Activated naive CD4-positive, alpha-beta T cell (primary cell): ENCODE measurements at places on chromosomes 7 and 10.

- DNase-seq: no peak
Measured at GRCh38 chr10:25104441-25104840, 70.4 kb upstream of the GPR158 start.

GRCh38 chr7:46753662-46754061, 828.2 kb downstream of the TNS3 start:
- DNase-seq: no peak

DNA sequence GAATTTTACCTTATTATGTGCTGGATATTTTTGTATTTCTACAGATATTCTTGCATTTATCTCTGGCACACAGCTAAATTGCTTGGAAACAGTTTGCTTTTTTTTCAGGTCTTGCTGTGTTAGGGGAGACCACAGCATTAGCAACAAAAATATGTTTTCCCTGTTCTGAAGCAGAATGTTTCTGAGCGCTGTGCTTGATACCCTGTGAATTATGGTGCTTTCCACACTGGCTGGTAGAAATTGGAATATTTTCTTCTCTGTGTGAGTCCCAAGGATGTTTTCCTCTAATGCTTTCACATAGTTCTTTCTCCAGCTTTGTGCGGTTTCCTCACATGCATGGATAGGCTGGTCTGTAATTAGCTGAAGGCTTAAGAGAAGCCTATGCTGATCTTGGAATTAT, 651.6 kb upstream of the IGFBP3 start:
- DNase-seq: no peak

DNA sequence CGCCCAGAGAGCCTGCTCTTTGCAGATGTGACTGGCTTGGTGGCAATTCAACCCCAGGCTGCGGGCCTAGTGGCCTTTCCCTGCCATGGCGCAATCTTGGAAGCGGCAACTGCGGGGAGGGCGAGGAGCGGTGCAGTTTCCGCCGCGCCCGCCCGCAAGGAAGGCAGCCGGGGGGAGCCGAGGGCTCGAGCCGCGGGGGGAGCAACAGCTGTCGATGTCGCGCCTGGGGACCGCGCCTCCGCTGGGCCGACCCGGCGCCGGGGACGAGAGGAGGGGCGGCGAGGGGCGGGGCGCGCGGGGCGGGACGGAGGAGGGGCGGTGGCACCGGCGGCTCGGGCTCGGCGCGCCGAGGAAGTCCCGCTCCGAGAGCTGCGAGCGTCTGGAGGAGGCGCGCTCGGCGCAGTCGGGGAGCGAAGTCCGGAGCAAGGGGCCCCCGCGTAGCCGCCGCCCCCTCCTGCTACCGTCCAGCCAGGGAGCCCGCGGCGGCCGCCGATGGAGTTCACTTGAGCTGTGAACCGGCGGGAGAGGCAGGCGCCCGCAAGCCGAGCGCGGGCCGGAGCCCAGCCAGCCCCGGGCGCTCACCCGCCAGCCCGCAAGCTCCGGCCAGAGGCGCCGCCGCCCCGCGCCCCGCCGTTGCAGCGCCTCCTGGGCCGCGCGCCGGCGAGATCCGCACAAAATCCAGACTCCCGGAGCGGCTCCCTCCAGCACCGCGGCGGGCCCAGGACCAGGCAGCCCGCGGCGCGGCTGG, 438.1 kb upstream of the GALNT17 start:
- no peak for DNase-seq

GRCh38 chr10:132570771-132571649, 33.4 kb downstream of the INPP5A start:
- no peak for DNase-seq

DNA sequence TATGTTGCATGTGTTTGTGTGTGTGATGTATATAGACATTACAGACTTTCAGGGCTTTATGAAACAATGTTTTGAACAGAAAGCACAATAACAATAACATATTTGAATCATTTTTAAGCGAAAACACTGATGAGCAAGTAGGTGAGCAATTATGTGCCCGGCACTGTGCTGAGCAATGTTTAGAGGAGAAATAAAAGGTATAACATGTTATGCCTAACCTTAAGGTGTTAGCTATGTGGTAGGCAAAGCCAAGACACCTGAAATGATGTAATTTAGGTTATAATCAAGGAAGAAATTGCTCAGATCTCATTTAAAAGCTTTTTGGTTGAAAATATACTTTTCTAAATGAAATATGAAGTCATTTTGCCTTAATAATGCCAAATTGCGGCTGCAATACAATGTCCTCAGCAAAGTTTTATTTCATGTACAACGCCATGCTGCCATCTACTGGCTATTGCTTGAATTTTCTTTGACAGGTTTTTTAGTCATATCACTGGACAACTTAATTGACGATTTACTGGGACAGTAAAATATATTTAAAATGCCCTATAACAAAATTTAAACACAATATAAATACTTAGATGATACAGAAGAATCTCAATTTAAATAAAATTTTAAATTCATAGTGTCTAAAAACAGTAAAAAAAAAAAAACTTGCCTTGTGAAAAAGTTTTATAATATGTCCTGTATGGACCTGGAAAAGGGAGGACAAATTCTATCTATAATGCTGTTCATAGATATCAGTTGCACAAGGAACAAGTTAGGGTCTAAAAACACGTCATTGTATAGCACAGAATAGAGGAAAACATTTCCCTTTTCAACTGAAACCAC, 131.1 kb upstream of the CDK1 start:
- DNase-seq: no peak

DNA sequence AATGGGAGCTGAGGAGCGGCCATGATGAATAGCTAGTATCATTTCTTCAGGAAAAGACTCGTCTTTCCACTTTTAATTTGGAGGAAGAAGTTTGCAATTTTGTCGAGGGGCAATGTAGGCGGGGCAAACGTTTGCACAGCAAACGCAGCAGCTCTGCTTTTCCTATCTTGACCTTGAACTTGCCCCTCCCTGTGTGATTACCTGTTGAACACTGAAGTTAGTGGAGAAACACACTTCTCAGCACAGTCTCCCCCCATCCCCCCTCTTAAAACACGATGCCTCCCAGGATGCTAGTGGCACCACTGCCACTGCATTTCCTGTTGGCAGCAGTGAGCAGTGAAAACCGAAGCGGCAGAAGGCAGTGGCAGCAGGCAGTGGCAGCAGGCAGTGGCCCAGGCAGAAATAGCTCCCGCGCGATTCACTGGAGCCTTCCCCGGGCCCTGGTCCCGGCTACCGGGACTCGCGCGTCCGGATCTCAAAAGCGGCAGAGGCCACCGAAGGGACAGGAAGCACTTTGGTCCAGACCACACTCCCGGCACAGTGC, at the start of gene EPDR1:
EPDR1 (plus strand) TSS at position 336 of the 544 bp plus-strand sequence. CDS start 300 bp downstream, outside the sequence.
- DNase-seq: no peak

DNA sequence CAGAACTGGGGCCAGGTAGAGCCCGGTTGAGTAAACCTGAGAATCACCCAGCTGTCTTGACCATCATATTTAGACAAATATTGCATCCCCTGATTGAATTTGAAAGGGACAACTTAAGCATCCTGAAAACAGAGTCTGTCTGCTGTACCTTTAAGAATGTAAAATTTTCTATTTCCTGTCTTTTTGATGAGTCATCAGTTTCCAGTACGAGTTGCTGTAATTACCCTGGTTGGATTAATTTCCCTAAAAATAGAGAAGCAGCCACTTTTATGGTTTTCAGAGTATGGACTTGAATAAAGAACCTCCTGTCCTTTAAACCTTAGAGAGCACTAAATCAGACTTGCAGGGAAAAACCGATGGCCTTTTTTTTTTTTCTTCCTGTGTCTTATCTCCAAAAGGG, 164.6 kb upstream of the SH2B2 start:
- DNase-seq: no peak

DNA sequence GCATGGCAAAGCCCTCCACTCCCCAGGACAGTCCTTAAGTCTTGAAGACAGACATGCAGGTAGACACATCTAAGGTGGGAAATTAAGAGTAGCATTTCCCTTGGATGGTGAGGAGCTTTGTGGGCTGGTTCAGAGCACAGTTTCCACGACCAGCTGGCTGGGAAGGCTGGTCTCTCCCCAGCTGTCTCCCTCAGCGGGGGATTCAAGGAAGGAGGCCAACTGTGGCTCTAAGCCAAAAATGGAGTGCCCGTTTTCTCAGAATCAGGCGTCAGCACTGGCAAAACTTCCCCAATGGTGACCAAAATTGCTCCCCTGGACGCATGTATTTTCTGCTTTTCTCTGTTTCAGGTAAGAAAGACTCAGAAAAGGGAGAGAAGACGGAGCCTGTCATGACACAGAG, 230.6 kb upstream of the FZD8 start:
- no peak for DNase-seq

- DNase-seq: no peak
Measured at GRCh38 chr7:155234950-155235789, 62.5 kb upstream of the INSIG1 start.

GRCh38 chr7:24283897-24284698, at the start of gene NPY:
TSS of gene NPY (plus strand) at chr7:24284190. CDS start at chr7:24285241, 1,051 bp downstream.
- no peak for DNase-seq

- DNase-seq: no peak
Measured at GRCh38 chr10:77110757-77111156, 526.9 kb downstream of the KCNMA1 start.

GRCh38 chr7:86823769-86824168, 180.1 kb downstream of the GRM3 start:
- DNase-seq: no peak

- no peak for DNase-seq
Measured at GRCh38 chr10:103555712-103556111, 62.2 kb downstream of the NEURL1 start.

DNA sequence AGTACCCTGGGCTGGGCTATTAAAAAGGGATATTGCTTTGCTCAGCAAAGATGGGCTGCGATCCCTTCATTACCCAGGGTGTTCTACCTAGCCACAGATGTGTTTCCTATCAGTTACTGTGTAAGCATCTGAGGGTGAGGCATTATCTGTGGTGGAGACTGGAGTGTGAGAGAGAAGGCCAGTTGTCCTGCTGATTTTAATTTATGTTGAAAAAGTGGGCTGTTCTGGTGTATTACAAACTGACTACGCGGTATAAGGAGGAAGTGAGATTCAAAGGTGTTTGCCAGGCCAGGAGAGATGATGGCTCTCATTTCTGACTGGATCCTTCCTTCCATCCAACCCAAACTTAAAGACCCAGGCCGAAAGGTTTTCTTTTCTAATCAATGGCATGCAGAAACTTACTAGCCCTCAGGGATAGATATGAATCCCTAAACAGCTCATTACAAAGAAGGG, 7.6 kb downstream of the TCF7L2 start:
- no peak for DNase-seq

- no peak for DNase-seq
Measured at GRCh38 chr10:112000466-112000865, 183.1 kb downstream of the GPAM start.

DNA sequence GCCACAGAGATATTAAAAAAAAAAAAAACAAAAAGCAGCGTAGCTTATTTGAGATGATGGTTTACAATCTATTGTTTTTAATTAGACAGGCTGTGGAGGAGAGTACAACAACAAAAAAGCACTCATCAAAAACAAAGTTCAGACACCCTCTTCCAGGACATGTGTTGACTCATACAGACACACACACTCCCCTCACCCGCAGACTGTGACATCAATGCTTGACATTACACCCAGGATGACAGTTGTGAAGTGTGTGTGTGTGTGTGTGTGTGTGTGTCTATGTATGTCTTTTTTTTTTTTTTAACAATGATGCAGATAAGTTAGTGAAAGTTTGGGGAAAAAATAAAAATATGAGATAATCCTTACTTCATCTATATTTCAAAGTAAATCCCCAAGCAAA, 303.6 kb downstream of the GPAM start:
- no peak for DNase-seq

DNA sequence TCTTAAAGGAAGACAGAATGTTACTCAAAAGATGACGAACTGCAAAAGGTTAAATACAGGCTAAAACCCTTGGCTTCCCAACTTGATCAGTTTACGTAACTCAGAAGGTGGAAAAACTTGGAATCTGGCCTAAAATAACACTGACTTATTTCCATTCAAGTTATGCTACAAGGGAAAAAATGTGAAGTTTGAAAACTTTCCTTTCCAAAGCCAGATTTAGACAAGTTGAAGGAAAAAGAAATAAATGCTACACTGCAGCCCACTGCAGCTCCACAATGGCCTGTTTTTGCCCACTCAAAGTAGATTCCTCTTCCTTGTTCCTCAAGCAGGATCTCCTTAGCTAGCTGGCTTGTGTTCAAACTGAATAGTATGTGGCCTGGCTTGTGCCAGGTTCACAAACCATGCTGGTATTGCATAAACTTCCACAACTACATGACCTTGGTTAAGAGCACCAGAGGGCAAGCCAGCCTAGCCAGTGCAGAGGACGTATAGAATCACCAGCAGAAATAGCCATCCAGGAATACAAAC, 166.2 kb downstream of the CPEB3 start:
- no peak for DNase-seq

DNA sequence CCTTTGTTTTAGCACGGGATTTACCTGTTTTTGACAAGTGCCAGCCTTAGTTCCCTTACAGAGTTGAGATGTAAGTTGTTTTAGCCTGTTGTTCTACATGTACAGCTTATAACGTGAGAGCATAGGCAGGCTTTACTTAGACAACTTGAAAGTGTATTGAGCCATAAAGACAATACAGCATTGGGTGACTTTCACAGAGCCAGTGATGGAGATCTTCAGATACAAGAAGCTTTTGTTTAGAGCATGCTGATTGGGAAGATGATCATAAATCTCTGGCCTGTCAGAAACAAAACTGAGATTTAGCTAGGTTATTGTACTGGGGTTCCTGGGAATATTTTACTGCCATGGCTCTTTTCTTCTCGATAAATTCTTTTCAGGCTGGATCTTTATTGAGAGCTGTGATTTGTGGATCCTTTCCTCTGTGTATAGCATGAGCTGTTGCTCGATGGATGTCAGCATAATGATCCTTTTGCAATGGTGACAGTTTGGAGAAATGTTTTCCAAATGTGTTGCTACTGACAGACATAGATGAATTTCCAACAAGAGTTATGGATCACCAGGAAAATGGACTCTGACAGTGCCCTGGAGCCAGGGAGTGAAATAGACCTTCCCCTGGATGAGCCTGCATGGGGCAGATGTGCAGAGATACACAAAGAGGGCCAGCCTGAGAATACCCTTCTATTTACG, 30.2 kb downstream of the LHFPL3 start:
- no peak for DNase-seq

- DNase-seq: no peak
Measured at GRCh38 chr7:155506854-155507337, 39.5 kb downstream of the CNPY1 start.
